Glomerular endothelial cell (primary cell): ENCODE measurements at places on chromosomes 4 and X.

- no peak for DNase-seq
Measured at GRCh38 chr4:148390311-148390710, 51.9 kb downstream of the NR3C2 start.

DNA sequence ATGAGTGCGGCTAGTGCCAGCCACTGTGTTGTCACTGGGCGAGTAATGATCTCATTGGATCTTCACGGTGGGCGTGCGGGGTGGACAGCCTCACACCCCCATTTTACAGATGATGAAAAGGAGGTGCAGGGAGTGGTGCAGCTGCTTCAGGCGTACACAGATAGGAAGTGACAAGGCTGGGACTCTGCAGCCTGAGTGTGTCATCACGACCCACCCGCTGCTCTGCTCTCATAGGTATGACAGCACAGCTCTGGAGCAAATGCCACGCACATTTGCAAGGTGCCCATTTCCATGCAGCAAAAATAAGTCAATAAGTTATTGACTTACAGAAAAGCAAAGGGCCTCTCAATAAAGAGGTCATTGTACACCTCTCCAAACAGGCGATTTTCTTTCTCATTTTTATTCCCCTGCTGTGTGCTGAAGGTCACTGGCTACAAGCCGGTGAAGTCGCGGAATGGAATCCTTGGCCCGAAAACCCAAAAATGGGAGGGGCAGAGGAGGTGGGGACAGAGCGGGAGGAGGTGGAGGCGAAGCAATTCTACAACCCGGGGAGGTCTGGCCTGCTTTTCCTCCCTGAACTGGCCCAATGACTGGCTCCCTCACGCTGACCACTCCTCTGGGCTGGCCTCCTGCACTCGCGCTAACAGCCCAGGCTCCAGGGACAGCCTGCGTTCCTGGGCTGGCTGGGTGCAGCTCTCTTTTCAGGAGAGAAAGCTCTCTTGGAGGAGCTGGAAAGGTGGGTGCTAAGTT lies at the start of gene SOD3:
SOD3 (plus strand) TSS at position 658 of the 750 bp plus-strand sequence. CDS start 3,949 bp downstream, outside the sequence.
- DNase-seq = no peak

GRCh38 chr4:183147196-183147595 lies 48.1 kb downstream of the WWC2 start:
- DNase-seq = no peak

DNA sequence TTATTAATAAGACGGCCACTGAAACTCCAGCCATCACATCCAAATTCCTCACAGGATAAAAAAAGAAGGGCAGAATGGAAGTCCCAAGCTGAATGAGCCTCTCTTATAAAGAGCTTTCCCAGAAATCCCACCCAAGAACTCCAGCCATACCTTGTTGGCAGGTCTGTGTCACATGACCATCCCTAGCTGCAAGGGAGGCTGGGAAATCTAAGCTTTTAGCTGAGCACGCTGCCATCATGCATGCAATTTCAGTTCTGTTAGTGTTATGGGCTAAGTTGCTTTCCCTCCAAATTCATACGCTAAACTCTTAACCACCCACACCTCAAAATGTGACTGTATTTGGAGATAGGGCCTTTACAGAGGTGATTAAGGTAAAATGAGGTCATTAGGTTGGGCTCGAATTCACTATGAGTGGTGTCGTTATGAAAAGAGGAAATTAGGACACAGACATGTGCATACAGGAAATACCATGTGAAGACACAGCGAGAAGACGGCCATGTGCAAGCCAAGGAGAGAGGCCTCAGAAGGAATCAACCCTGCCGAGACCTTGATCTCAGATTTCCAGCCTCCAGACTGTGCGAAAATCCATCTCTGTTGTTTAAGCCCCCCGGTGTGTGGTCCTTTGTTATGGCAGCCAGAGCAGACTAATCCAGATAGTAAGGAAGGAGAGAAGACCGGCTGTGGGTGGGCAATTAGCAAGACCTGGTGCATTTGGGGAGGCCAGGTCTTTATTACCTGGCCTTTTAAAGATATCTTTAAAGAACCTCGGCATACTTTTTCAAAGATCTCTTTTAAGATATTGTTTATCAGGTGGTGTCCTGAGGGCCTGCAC lies 317.6 kb downstream of the BCOR start:
- DNase-seq = no peak

DNA sequence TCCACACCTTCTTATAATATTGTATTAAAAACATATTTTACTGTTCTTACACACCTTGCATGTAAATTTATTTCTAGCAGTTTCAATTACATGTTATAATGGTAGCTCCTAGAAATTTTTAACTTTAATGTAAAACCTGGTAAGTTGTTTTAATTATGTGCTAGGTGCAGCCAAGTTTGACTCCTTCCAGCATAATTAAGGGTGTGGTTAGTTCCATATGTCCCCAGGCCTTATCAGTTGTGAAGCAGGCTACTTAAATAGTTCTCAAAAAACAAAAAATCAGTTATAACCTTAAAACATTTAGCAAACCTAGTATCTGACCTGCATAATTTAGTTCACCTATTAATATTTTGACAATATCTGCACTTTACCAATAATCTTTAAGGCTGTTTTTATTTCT lies 26.9 kb upstream of the PASD1 start:
- no peak for DNase-seq

- no peak for DNase-seq
Measured at GRCh38 chrX:108156082-108156481, 64.5 kb downstream of the ATG4A start.

DNA sequence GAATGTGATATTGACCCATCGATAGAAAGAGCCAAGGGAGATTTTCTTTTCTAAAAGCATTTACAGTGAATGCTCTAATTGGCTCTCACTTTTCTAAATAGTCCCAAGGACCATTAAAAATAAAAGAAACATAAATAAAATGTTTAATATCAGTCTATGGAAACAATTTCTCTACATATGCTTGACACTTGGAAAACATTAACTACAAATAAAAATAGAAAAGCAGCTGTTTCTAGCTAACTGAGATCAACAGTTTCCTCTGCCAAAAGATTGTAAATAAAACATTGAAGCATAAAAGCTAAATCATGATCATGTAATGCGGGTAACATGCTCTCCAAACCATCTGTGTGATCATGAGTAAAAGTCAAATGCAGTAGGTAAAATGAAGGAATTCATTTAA lies 49.7 kb downstream of the CORIN start:
- DNase-seq = no peak

GRCh38 chr4:98068495-98068894 lies 74.8 kb downstream of the STPG2 start:
- DNase-seq = no peak

DNA sequence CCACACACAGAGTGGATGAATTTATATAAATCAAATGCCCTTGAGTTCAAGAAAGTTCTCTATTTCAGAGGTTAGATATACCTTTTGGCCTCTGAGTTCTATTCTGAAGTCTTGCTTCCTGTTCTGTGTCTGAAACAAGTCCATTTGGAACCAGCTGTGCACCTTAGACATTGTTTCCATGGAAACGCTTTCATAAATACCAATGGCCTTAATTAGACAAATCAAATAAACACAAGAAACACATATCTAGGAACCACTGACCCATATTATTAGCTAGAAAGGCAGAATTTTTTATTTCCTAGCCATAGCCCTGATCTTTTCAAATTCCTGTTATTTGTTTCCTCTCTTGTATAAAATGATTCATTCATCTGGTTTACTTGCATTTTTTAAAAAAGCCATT lies 8.4 kb upstream of the C4orf54 start:
- DNase-seq = no peak

- no peak for DNase-seq
Measured at GRCh38 chr4:60565558-60565957, 634.6 kb upstream of the ADGRL3 start.

DNA sequence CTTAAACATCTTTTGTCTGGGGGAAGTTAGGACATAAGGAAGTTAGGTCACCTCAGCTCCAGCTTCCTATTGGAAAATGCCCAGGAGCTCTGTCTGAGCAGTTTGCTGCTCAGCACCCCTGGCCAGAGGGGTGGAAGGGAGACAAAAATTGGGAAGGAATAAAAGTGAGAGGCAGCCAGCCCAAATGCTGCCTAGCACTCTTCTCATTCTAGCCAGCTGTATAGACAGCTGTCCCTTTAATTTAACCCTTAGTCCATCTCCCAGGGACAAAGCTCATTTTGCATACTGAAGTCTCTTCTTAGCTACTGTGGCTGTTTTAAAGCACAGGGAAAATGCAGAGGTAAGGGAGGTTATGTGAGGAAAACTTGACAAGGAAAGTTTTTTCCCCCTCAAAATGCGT lies 89.5 kb upstream of the CITED1 start:
- no peak for DNase-seq

DNA sequence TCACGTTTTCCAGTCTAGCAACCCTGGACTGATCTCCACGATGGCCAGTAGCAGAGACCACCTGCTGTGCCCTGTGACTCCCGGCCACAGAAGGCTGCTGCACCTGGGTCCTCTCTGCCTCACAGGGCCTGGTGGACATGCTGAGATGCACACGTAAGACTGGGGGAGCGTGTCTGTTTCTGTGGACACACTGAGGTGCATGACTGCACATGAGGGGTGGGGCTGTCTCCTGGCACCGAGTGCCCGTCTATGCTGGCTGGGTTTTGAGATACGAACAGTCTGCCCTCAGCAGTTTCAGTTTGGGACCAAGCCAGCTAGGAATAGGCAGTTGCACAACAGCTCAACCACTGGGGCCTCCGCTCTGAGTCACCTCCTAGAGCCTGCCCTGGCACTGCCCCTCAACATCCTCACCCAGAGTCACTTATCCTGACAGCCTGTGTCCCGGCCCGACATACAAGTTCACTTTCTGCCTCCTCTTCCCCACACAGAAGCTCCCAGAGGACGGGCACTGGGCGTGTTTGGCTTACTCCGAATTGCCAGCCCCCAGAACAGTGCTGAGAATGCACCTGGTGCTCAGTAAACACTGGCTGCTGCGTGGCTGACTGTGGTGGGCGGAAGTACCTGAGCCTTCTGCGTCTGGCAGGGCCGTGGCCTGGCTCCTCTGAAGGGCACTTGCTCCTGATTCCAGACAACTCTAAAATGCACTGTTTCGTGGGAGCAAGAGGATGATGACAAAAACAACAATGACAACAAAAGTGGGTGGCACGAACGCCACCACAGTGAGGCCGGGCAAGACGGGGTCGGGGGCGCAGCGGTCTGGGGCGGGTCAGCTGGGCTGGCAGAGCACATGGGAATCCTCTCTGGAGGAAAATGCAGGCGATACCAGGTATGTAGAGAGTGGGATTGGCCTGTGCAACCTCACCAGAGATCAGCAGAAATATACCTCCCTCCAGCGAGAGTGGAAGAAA lies 30.9 kb downstream of the RNF212 start:
- no peak for DNase-seq

DNA sequence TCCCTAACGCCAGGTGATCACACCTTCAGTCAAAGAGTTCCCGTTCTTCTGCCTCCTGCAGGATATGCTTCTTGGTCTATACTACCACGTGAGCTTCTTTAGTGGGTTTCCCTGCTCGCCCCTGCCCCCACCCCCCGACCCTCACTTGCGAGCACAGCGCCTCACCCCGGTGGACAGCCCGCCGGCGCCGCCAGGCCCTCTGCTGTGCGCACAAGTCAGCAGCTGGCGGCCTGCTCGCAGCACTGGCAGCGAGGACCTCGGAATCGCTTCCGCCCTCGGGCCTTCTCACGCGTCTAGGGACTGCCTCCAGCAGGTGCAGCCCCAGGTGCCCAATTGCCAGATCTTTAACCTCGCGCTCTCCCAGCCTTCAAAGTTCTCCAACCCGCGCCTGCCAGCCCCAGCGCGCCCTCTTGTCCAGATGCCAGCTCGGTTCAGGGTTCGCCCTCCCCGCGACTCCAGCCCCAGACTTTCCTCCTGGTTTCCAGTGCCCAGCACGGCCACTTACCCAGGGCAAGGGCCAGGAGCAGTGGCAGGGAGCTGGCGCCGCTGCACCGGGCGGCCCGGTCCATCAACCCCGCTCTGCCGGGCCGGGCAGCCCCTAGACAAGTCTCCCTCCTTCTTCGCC lies 454 bp downstream of the BTC start:
- no peak for DNase-seq

DNA sequence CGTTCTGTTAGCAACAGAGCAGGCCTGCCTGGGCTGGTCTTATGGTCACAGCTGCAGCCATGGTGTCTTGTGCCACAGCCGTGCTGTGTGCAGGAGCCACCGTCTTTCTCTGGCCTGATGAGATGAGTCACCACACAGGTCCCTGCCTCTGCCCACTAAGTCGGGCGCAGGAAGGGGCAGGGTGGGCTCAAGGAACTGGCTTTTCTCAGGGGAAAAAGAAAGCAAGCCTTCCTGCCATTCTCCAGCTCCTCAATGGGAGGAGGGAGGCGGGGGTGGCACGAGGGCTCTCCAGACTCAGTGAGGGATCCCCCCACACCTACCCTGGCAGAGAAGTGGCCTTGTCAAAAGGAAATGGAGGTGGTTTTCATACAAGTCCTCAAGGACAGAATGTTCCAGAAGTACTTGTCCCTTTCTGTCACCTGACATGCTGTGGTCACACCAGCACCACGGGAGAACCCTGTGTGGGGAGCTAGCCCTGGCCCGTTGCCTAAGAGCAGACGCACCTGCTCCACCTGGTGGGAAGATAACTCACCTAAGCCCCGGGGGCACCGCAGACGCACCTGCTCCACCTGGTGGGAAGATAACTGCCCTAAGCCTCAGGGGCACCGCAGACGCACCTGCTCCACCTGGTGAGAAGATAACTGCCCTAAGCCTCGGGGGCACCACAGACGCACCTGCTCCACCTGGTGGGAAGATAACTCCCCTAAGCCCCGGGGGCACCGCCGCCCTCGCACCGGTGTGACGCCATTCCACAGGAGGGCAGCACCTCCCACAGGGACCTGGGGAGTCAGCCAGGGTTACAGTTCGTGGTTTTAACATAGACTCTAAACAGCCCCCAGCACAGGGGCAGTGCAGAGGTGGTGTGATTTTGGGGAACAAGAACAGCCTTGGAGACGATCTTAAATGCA lies 18.5 kb downstream of the UVSSA start:
- DNase-seq = no peak

- DNase-seq = no peak
Measured at GRCh38 chr4:77802402-77802801, 16.8 kb downstream of the CNOT6L start.

DNA sequence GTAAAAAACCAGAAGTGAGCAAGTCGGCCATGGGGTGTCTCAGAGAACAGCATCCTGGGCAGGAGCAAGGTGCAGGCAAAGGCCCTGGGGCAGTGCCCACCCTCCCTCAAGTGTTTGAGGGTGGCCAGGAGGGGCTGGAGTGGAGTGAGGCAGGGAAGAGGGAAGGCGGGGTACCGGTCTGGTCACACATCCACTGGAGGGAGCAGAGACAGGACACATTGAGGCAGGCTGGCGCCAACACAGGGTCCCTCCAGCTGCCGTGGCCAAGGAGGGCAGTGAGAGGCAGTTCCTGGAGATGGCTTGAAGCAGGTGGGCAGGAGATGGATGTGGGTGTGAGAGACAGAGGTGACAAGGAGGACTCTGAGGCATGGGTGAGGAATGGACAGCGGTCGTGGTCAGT lies 20.3 kb upstream of the RNF4 start:
- no peak for DNase-seq

DNA sequence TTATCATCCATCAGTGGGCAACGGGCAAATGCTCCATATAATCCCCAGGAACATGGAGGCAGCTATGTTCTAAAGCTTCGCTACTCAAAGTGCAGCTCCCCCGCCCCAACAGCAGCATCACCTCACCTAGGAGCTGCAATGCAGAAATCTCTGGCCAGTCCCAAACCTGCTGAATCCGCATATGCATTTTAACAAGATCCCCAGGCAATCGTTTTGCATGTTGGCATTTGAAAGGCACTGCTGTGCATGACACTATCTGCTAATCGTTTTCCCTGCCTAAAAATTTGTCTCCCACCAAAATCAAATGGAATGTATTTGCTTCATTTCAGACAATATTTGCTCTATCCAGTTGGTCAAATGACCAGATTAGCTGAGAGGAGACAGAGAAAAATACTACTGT lies 15.2 kb downstream of the ADGRG2 start:
- DNase-seq = no peak

- DNase-seq = no peak
Measured at GRCh38 chr4:4446434-4446833, 59.5 kb downstream of the NSG1 start.
